ENCODE measurements at places on chromosomes 1 and 21.

GRCh38 chr1:234706199-234706598 lies 96.2 kb upstream of the IRF2BP2 start:
- DNase-seq: no peak

GRCh38 chr1:68119445-68119844 lies 69.0 kb upstream of the DIRAS3 start:
- no peak for DNase-seq

GRCh38 chr1:247317702-247318101 lies 14.0 kb downstream of the ZNF496 start:
- no peak for DNase-seq

GRCh38 chr1:59215766-59216291 lies 81.1 kb upstream of the FGGY start:
- DNase-seq: no peak

DNA sequence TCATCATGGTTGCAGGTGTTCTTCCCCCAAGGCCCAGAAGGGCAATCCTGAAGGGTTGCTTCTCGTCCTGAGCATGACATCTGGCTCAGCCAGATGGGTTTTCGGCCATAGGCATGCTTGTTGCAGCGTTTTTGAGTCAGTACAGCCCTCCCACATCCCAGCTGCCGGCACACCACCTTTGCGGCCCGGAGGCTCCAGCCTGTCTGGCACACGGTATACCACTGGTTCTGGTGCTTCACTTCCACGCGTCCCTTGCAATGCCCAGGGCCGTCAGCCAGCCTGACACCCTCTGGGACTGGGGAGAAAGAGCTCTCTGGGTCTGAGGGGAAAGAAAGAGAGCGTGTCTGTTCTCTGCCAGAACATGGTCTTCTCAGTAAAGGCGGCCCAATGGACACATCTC lies 7.2 kb downstream of the CD5L start:
- no peak for DNase-seq

DNA sequence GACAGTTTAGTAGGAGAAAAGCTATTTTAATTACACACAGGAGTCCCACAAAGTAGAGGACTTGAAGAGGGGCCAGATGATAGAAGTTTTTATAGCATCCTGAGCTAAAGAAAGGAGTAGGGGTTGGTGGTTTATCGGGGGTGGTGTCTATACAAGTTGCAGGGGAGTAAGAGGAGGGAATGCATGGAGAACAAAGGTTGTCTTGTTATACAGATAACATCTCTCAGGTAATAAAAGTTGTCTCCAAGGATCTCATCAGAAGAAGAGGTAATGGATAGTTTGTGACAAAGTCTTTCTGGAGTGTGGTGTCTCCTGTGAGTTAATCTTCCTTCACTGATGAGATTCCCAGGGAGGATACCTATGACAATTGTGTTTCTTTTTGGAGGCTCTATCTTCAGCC lies 23.4 kb upstream of the NUF2 start:
- DNase-seq: no peak
